ENCODE measurements at places on chromosomes 12 and 14.

GRCh38 chr12:111212814-111213456 lies 156.0 kb downstream of the PHETA1 start:
- no peak for DNase-seq

DNA sequence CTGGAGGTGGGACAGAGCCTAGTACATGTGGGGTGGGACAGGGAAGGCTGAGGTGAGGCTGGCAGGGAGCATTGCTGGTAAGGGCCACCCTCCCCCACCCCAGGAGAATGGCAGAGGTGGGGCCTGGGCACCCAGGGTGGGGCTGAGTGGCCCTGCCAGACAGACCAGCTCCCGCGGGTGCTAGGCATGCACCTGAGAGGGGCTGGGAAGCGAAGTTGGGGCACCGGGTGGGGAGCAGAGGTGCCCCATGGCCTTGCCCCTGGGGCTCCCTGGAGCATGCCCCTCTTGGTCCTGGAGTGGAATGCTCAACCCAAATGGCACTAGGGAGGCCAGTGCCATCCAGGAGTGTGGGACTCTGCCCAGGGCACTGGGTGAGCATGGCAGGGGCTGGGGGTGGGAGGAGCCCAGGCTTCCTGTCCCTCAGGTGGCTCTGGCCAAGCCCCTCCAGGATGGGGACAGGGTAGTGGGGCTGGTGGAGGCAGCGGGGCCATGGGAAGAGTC lies 1.3 kb downstream of the TNFAIP2 start:
- no peak for DNase-seq

- DNase-seq = peak; percentile 22
Measured at GRCh38 chr14:54572316-54572715, 5.4 kb downstream of the SAMD4A start.

DNA sequence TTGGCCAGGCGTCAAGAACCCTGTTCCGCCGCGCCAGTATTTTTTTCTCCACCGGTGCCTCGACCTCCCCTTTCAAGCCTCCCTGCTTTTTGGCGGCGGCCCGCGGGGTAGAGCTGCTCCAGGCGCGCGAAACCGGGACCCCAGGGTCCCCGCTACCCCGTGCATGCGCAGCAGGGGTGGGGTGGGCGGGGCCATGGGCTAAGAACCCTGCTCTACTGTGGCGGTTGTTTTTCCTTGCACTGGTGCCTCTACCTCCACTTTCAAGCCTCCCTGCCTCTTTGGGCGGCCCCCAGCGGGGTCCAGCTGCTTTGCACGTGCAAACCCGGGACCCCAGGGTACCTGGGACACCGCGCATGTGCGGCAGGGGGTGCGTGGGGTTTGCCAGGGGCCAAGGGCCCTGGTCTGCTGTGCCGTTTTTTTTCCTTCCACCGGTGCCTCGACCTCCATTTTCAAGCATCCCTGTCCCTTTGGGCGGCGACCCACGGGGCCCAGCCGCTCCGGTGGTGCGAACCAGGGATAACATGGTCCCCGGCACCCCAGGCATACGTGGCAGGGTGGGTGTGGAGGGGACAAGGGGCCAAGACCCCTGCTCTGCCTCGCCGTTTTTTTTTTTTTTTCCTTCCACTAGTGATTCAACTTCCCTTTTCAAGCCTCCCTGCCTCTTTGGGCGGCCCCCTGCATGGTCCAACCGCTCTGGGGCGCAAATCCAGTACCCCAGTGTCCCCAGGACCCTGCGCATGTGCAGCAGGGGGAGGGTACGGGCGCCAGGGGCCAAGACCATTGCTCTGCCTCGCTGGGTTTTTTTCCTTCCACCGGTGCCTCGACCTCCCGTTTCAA lies 326.8 kb downstream of the ALG10 start:
- DNase-seq = no peak

Data from GM20000 (cell line).